ENCODE measurements at places on chromosomes 5 and 9. TPM values are rescaled to one million over a fixed set of nuclear protein-coding genes. Genes with fewer than 3 reads are reported as not detected.

NRG2 gene
- 1.8 TPM for total RNA-seq

ALDH1B1 gene
- total RNA-seq = 12.4 TPM

SLC22A4 gene
- 2.1 TPM for total RNA-seq

SLC25A2 gene
- total RNA-seq = not detected

CDH9 gene
- not detected for total RNA-seq

FAM221B gene
- not detected for total RNA-seq

STPG3 gene
- 0.32 TPM for total RNA-seq

NEUROG1 gene
- total RNA-seq = not detected

IL4 gene
- total RNA-seq = not detected

All from right cardiac atrium (tissue), 5 donors.